CD4-positive, alpha-beta T cell treated with Interleukin-4 for 4 hours (primary cell): ENCODE measurements at places on chromosomes 2 and 18.

DNA sequence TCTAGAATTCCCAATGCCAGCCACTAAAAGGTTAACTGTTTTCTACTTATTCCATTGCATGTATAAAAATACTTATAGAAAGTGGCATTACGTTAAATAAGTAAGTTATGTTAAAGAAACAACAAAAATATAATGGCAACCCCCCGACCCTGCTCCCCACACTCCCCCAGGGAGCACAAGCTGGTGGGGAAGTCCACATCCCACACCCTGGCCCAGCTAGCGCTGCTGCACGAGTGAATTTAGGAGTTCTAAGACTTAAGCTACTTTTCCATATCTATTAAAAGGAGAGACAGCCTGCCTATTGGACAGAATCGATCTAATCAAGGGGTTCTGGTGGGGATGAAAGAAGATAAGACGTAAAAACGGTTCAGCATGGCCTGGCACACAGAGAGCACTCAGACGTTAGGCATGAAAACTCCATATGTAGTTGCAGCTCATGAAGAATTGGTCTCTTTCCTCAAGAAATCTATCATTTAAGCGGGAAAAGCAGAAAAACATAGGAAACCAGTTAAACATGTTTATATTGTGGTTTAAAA is 16.6 kb downstream of the HJURP start:
- no peak for DNase-seq

- DNase-seq = no peak
These were observed 90.1 kb downstream of the NFATC1 start for GRCh38 chr18:79485788-79486355.

- DNase-seq = no peak
These were observed 146.7 kb upstream of the L3MBTL4 start for GRCh38 chr18:6561420-6561861.

- DNase-seq = peak; percentile 32
These were observed 230.9 kb upstream of the SMAD2 start for GRCh38 chr18:48161191-48161910.

GRCh38 chr2:239327536-239328350 is 73.1 kb downstream of the HDAC4 start:
- DNase-seq = no peak

DNA sequence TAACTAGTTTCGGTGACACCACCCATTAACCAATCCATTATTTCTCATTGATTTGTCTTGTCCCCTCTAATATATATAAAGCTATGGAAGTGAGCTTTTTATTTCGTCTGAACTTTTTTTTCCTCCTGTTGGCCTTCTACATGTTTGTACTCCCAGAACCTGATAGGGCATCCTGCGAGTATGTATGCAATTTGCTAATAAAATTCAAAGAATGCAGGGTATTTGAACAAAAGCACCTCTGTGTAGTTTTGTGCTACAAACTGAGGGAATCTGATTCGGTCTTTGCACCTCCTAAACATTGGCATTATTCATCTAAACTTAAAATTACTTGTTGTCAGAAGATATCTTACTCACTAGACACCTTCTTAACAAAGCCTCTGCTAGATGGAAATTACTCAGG is 242.9 kb upstream of the TMEFF2 start:
- DNase-seq = no peak

GRCh38 chr2:58101500-58101899 is 54.9 kb downstream of the VRK2 start:
- no peak for DNase-seq

DNA sequence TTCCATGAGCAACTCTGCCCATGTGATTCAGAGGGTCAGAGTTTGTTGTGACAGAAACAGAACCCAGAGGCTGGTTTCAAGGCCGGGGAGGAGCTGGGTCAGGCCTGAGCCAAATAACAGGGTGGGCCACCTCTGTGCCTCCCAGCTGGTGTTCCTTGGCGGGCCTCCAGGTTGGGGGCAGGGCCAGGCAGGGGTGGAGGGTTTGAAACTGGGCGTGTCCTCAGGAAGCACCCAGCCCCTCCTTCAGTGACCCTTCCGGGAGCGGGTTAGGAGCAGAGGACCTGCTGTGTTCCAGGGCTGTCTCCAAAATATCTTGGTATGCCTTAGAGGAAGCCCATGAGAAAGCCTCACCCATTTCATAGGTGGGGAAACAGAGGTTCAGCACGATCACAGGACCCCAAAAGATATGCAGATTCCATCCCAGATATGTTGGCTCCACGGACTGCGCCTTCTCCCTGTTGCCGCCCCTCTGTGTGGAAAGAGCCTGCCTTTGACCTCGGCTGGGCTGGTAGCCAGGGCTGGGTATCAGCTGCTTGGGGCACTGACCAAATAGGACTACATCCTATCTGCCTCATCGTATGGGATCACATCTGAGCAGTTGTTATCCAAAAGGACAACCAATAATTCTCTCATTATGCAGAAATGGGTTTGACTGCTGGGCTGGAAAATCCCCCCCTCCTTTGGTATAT is 74.8 kb upstream of the GLI2 start:
- DNase-seq = no peak

DNA sequence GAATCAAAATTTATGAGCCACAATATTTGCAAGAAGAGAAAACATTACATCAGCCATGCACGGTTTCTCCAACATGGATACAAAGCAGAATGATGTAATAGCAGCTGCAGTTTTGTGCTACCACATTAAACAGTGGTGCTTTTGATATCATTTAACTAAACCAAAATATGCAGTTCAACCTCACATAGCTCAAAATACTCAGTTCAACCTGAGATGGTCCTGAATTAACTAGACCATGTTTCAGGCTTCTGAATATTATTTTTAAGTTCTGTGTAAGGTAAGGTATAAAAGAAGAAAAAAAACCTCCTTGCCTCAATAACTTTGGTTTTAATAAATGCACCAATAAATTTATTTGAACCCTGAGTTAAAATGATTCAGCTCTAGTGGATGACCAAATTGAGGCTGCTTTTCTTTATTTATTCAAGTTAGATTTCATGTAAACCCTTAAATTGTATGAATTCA is 18.8 kb upstream of the TSPYL6 start:
- DNase-seq = no peak

DNA sequence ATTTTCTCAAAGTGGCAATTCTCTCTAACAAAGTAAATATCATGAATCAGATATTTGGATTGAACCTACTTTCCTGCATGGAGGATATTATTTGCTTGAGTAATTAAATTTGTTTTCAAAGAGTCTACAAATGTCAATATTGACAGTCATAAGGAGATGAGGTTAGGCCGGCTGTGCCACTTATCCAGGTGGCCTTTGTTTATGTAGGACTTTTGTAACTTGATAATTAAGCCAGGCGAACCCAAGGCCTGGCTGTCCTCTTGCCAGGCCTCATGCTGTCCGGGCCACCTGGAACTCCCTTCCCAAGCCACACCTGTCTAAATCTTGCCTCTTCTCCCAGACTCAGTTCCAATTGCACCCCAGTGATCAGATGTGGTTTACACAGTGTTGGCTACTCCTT is 255.2 kb downstream of the ACKR3 start:
- no peak for DNase-seq

DNA sequence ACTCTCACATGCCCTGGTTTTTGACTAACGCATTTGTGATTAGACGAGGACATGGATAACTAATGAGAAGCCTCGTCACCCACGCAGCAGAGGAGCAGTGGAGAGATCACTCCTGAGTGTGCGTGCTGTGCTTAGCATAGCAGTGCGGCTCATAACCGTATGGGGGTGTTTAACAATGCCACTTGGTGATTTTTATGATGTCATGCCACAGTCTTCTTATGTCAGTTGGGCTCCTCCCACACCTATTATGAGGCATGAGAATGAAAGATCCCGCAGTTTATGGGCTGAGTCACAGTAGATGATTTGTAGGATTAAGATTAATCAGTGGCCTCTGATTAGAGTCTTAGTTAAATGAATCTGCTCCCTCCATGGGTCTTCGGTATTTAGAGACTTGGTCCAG is 2.5 kb upstream of the SMIM21 start:
- no peak for DNase-seq

DNA sequence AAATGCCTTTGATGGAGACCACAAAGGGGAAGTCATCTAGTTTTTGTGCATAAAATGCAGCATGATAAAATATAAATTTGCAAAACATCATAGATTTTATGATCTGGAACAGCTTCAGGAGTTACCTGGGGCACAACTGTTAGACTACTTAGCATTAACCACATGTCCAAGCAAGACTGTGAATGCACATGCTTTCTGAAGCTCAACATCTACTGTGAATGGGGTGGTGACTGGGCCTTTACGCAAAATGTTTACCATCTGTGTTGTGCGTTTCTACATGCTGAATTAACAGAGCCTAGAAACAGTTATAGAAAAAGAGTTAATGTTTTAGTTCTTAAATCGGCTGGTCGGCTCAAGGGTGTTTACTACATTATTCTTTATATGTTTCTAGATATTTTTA is 45.5 kb downstream of the KCTD1 start:
- DNase-seq = no peak

DNA sequence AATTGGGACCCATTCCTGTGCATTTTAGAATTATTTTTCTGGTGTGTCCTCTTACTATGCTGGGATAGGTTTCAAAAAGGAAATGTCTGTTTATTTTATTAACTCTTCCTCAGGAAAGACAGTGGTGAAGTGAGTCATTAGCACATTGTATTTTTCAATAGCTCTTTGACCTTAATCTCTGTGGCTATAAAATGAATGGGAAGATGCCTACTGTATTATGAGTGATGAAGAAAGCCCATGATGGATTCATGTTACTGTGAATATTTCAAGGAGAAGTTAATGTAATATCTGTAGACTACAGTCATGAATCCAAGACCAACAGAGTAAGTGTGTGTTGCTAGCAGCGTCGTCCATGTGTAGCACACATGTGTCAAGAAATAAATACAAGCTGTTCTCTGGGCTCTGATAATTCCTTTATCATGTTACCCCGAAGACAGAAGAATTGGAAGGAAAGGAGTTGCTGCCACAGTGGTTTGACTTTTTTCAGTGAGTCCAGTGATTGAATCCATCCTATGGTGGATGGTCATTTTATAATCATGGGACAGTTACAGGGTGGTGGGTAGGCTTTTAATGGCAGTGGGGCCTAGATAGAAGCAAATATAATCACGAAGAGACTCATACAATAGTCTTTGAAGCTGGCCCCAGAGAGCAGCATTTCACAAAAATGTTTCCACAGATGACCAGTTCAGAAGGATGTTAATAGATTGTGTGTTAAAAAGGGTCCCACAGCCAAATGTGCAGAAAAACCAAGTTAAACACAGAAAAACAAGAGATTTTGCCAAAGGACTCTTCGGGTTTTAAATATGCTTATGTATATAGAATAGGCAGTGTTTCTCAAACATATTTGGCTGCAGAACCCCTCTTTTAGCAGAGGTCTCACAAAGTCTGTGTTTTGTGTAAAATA is 239.7 kb upstream of the RASGRP3 start:
- no peak for DNase-seq

DNA sequence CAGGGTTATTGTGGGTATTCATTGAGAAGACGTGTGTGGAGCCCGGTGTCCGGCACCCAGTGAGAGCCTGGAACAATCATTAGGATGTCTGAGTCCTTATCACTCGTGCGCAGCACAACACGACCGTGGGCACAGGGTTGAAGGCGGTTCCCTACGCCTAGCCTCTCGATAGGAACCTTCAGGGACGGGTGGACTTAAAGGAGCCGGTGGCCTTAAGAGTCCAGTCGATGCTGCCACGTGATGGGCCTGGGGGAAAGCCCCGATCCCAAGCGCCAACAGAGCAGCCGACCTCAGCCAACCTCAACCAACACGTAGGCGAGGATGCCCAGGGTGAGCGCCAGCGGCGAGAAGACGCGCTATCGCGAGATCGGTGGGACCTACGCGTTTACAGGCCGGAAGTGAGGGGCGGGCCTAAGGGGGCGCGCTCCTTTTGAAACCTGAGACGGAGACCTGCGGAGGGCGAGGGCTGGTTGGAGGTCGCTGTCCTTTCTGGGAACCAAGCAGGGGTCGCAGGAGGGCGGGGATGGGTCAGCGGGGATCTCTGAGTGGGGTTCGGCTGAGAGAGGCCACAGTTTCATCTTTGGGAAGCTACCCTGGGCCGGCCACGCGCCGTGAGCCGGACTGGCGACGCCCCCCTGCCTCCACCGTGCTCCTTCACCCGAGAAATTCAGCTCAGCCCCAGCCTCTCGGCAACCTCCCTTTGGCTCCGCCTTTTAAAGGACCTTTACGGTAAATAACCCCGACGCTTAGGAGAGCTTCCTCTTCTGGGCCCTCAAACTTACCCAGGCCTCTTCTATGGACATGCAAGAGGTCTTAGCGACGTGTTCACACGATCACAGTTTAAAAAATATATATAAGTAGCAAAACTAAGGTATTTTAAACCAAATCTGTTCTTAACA is 28.3 kb downstream of the WNT10A start:
- DNase-seq = peak; percentile 87

- DNase-seq = no peak
These were observed 42.5 kb downstream of the PSD4 start for GRCh38 chr2:113216321-113216720.

GRCh38 chr18:23401400-23402347 is 51.4 kb upstream of the RIOK3 start:
- no peak for DNase-seq

DNA sequence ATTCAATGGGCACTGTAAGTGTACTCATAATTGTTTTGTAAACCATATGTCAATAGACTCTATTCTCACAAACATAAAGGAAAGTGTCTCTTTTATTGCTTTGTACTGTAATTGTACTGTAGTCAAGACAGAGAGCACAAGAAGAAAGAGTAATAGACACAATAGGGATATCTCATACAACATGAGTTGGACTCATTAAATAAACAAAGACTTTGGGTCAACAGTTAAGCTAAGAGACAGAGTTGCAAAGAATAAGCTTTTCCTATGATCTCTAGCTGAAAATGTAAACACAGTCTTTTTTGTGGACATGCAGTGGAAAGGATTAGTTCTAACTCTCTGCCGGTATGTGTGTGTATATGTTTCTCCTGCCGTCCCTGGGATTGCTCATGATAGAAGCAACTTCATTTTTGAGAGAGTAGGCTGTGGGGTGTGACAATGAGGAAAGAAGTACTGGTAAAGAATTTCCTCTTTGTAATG is 13.9 kb upstream of the KYNU start:
- DNase-seq = no peak

DNA sequence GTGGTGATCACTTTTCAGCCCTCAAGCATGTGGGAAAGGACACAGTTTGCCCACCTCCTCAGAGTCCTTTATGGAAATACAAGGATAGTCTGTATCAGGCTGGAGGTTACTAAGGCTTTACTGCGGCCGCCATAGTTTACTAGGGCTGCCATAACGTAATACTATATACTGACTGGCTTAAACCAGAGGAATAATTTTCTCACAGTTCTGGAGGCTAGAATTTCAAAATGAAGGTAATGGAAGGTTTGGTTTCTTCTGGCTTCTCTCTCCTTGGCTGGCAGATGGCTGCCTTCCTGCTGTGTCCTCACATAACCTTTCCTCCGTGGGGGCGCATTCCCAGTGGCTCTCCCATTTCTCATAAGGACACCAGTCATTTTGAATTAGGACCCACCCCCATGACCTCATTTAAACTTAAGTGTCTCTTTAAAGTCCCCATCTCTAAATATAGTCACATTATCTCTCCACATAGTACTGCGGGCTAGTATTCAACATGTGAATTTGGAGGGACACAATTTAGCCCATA is 12.5 kb upstream of the ATIC start:
- DNase-seq = no peak
